HT-29 (cell line): ENCODE measurements at places on chromosomes 5 and 9.

DNA sequence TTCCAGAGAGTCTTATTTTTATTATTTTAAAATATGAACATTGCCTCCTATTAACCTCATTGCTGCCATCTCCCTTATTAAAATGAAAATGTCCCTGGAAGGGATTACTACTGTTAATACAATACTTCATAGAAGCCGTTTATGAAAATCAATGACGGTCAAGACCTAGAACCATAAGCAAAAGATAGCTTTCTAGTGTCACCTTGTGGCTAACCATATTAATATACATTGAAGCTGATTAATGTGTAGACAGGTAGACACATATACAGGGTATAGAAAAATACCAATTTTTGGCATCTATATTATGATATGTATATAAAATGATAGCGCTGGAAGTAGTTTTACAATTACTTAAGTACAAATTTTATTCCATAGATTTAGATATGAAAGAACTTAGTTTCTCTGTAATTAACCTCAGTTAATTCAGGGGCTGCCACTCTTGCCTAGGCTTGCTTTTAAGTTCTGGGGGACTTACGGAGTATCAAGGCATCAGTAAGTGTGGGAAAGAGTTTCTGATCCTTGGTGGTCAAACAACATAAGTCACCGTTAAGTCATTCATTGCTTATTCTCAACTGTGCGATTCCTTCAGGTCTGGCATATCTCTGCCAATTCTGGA is 2.5 kb upstream of the YTHDC2 start:
- peak; percentile 54 for DNase-seq

DNA sequence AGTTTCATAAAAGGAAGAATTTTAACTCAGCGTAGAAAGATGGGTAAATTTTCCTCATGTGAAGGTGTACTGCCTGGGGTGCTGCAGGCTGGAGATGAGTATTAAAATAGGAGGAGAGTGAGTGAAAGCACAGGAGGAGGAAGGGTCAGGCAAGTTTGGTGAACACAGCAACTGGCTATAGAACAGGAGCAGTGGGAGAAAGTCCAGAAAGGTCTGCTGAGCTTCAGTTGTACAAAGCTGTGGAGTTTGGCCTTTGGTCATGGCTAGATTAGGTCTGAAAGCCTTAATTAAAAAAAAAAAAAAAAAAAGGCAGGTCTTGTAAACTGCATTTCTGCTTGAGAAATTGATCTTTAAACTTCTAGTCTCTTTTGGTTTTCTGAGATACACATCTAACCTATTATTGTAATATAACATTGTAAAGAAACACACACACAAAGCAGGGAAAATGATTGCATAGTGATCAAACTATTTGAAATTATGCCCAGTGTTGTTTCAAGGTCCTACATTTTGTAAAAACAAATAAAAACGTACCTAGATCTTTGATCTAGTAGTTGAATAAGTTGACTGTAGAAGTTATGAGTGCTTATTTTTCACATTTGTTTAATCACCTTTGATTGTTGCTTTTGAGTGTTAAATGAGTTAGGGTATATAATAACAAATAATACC is 43.6 kb downstream of the MAP3K1 start:
- DNase-seq: no peak

DNA sequence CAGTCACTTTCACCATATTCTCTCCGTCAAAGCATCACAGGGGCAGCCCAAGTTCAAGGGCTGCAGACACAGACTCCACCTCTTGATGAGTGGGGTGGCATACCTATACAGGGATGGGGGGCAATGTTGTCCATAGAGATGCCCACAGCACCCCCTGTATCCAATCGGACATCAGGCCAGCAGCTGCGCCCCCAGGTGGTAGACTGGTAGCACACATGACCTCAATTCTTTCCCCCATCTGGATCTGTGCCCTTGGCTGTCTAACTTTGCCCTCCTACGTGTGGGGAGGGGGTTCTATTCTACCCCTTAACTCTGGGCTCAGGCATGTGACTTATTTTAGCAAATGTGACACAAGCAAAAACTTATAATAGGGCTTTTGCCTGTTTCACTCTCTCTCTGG is 84.0 kb upstream of the SLC25A48 start:
- no peak for DNase-seq

- no peak for DNase-seq
Measured at GRCh38 chr5:126462239-126463014, 39.2 kb downstream of the GRAMD2B start.

- no peak for DNase-seq
Measured at GRCh38 chr5:180601591-180602480, 10.5 kb upstream of the SCGB3A1 start.

- peak; percentile 12 for DNase-seq
Measured at GRCh38 chr5:90547072-90547536, 11.5 kb upstream of the ADGRV1 start.

GRCh38 chr5:27708534-27708933 is 670.1 kb upstream of the CDH9 start:
- DNase-seq: no peak

GRCh38 chr9:128026773-128027541 is 40.2 kb downstream of the NAIF1 start:
- DNase-seq: no peak

- peak; percentile 72 for DNase-seq
Measured at GRCh38 chr5:136028782-136029742, at the start of gene TGFBI. Gene TGFBI, plus strand, starts transcription at chr5:136028988. Its CDS starts 68 bp downstream, at chr5:136029056.

DNA sequence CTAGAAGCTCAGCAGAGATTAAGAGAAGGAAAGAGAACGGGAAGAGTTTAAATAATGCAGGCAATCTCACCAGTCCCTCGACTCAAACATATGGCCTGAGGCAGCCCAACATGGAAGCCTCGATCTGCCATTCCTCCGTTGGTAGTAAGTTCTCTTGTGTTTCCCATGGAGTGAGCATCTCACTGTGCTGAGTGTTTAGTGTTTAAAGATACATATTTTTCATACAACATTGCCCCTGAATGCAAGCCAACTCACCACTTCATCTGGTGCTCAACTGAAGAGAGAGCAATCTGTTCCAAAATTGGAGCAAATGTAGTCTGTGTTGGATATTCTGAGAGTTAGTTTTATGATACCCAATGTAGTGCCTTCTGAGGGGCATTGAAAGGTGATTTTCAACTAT is 171.5 kb upstream of the ATP10B start:
- DNase-seq: no peak

DNA sequence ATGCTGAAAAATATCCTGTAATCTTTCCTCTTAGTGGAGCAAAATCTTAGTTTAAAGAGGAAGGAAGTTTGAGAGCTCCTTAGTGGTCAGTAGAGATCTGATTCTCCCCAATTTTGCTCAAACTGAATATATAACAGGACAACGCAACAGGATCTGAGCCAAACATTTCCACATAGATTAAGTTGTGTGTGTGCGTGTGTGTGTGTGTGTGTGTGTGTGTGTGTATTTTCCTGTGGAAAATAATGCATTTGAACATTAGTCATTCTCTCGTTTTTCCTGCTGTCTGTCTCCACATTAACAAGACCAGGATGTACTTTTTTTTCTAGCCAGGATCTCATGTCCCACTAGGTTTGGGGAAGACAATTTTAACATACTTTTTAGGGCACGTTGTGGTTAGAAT is 312.1 kb upstream of the CDH18 start:
- no peak for DNase-seq

- no peak for DNase-seq
Measured at GRCh38 chr9:90880066-90880465, 78.4 kb downstream of the SYK start.

GRCh38 chr9:70049672-70050271 is 6.1 kb downstream of the MAMDC2 start:
- DNase-seq: no peak

DNA sequence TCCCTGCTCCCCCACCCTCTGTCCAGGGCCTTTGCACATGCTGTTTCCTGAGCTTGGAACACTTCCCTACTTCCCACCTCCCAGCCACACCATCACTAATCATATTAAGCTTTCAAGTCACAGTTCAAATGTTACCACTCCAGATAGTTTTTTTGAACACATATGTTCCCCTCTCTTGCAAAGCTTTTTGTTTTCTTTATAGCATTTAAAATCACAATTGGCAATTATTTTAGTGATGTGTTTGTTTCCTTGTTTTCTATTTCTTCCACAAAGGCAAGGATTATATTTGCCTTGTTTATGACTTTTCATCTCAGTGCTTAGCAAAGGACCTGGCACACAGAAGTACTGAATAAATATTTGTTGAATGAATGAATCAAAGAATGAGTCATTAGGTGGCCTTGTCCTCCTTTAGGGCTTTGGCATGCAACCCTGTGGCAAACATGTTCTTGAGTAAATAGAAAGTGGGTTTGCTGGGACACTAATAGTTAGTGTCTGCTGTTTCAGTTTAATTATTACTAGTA is 386.8 kb downstream of the FGF10 start:
- DNase-seq: peak; percentile 91

DNA sequence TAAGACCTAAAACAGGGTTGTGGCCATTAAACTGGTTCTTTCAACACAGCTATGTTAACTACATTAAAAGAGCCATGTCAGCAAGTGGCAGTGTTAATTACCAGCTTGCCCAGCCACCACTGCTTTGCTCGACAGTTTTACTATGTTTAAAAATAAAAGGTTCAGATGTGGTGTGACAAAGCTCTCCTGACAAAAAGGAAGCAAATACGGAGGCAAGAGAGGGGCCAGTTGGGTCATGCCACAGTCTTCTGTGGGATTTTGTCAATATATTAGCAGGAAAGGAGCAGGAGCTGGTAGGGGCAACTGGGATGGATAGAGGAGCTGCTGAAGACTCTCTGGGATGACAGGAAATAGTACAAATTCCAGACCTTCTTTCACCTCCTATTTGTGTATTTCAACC is 113.5 kb upstream of the PCA3 start:
- no peak for DNase-seq

GRCh38 chr5:57779383-57780223 is 297.0 kb upstream of the ACTBL2 start:
- DNase-seq: peak; percentile 95

GRCh38 chr9:77163884-77164283 is 13.4 kb upstream of the VPS13A start:
- peak; percentile 16 for DNase-seq
